Vagina (tissue), 2 donors: ENCODE measurements at places on chromosomes 13 and 19.

DNA sequence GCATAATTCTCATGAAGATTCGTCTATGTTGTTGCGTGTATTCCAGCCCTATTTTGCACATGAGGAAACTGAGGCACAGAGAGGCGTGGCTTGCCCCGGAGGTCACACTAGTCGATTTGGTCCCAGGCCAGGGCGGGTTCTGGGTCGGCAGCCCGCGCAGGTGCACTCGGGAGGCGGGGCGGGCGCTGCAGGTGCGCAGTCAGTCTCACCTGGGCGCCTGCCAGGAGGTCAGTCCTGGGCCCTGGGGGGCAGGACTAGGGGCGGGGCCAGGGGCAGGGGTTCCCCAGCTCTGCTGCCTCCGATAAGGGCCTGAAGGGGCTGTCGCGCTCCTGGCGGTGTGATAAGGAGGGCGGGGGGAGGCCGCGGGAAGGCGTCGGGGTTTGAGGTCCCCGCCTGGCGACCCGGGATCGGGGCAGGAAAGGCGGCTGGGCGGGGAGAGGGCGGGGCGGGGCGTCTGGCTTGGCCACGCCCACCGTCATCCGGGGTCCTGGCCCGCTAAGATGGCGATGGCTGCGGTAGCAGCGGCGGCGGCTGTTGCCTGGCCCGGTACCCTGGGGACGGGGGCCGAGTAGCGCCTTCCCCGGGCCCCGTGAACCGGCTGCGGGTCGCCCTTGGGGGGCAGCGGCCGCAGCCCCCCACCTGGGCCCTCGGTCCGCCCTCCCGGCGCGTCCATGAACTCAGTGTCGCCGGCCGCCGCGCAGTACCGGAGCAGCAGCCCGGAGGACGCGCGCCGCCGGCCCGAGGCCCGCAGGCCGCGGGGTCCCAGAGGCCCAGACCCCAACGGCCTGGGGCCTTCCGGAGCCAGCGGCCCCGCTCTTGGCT, at the start of gene ATG4D:
ATG4D (plus strand) TSS at position 485 of the 822 bp plus-strand sequence; CDS start at position 672, 187 bp downstream.
- no peak for DNase-seq

- no peak for DNase-seq
These were observed 73.7 kb upstream of the LRCH1 start for GRCh38 chr13:46479283-46479682.

GRCh38 chr19:3507371-3508120, 1.4 kb downstream of the FZR1 start:
- DNase-seq: no peak

DNA sequence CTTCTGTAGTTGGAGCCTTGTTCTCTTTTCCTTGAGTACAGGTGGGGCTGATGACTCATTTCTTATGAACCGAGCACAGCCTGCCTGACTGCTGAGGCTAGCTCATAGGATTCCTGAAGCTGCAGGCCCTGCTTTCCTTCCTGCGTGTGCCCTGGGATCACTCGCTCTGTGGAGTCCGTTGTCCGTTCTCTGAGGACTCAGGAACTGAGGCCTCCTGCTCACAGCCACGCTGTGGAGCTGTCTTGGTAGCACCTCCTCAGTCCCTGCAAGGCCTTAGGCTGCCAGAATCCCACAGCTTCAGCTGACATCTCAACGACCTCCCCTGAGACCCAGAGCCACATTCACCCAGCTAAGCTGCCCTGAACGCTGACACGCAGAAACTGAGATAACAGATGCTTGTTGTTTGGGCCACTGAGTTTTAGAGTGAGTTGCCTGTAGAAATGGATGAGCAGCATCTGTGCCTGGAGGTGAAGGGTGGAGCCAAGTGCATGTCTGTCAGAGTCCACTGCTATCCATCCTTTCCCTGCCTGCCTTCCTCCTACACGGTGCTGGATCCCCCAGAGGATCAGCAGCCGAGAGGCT, 72.9 kb downstream of the ARHGEF7 start:
- DNase-seq: no peak

DNA sequence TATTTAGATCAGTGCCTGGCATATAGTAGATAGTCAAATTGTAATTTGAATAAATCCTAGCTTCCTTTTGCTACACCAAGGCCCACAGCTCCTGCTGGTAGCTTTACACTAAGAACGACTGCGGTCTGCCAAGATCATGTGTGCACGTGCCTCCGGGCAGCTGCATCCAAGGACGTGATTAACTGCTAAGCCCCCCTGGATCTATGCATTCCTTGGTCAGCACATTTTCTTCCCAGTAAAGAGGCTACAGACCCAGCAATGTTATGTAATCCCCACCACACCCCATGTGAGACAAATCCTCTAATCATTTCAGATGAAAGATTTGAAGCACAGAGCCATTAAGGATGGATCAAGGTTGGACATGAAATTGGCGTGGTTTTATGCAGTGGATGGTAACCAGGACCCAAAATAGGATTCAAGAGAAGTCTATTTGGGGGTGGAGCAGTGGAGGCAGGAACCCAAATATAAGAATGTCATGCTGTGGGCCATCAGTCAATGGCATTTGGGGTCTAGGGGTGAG, 65.2 kb upstream of the PEG3 start:
- DNase-seq: no peak

- no peak for DNase-seq
These were observed 124.2 kb downstream of the CACNA1A start for GRCh38 chr19:13381827-13382632.

- no peak for DNase-seq
These were observed 38.0 kb upstream of the ZNF573 start for GRCh38 chr19:37817180-37817981.

DNA sequence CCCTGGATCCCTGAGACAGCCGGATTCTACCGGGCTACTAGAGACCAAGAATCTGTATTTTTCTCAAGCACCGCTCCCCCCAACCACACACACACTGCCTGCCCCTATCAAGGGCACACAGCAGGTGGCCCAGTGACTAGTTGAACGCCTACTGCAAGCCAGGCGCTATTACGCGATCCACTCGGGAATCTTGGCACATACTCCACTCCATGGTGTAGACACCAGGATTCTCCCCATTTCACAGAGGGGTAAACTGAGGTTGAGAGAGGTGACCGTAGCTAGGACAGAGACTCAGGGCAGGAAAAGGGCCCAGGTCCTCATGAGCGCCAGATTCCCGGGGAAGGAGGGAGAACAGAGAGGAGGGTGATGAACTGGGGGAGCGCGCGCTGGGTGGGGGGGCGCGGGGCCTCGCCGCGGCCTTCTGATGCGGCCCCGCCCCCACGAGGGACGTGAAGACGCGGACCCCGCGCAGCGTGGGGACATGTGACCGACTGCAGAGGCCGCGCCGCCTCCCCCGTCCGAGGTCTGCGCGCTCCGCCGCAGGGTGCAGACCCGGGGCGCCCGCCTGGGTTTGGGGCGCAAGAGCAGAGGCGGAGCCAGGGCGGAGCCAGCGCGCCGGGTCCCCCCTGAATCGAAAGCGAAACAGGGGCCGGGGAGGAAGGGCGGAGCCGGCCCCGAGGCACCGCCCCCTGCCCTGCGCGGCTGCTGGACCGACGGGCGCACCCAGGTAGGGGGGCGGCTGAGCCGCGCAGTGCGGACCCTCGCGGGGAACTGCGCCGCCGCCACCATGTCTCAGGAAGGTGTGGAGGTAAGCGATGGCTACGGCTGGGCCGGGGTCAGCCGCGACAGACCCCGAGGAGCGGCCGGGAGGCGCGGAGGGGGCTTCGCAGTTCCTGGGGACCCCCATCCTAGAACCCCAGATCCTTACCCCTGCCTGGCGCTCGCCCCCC, at the start of gene SHFL:
SHFL (plus strand) TSS at position 677 of the 950 bp plus-strand sequence; CDS start at position 788, 111 bp downstream.
- DNase-seq: no peak

DNA sequence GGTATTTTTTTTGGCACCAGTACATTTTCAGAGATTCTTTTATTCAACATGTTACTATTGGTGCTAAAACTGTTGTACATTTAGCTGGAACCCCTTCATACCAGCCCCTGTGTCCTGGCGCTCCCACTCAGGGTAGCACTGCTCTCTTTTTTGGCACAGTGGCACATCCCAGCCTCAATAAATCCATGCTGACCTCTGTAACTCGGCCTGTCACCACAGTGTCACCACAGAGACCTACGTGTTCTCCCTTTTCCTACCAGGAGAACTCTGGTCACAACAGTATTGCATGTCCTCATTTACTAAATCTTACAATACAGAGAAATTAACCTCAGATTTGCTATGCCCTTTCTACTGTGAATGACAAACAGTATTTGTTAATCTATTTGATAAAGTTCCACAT, 10.2 kb downstream of the MPHOSPH8 start:
- no peak for DNase-seq

- no peak for DNase-seq
These were observed 136.1 kb downstream of the ZDHHC20 start for GRCh38 chr13:21322988-21323387.

DNA sequence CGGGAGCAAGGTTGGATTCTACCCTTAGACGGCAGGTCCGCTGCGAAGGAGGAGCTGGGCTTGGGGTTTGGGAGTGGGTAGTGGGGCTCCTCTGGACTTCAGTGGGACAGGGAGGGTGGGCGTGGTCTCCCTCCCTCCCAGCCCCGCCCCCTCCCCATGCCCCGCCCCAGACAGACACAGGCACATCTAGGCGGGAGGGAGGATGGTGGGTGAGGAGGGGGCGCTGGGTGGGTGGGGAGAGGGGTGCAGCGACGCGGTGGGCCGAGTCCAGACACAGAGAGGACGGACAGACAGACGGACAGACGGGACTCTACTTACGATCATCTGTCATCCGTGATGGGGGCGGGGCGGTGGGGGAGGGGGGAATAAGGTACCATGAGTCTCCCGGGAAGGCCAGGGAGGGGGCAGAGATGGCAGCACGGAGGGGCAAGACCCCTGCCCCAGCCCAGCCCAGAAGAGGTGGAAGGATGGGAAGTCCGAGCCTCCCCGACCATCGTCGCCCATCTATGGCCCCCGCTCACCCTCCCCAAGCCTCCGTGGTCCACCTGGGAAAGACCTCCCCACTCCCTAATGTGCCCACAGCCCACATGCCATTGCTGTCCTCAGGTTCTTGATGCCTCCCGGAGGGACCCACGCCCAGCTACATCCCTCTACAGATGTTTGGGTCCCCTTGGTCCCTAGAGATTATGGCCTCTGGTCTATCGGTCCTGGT, 64.8 kb downstream of the UNC13A start:
- no peak for DNase-seq

- no peak for DNase-seq
These were observed 5.6 kb downstream of the CACTIN start for GRCh38 chr19:3620817-3621547.

- DNase-seq: no peak
These were observed 132.9 kb downstream of the SLITRK6 start for GRCh38 chr13:85666356-85666755.

DNA sequence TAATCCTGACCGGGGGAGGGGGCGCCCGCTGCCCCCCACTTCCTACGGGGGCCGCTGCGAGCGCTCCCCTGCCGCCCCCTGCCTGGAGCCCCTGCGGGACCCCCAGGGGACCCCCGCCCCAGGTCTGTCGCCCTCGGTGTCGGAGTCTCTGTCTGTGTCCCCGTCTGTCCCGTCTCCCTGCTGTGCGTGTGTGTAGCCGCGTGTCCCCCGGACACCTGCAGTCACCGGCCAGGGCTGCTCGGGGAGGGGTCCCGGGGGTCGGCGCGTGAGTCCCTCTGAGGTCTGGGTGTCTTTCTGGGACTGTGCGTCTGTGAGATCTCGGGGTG, 7.7 kb upstream of the NFIC start:
- DNase-seq: no peak

DNA sequence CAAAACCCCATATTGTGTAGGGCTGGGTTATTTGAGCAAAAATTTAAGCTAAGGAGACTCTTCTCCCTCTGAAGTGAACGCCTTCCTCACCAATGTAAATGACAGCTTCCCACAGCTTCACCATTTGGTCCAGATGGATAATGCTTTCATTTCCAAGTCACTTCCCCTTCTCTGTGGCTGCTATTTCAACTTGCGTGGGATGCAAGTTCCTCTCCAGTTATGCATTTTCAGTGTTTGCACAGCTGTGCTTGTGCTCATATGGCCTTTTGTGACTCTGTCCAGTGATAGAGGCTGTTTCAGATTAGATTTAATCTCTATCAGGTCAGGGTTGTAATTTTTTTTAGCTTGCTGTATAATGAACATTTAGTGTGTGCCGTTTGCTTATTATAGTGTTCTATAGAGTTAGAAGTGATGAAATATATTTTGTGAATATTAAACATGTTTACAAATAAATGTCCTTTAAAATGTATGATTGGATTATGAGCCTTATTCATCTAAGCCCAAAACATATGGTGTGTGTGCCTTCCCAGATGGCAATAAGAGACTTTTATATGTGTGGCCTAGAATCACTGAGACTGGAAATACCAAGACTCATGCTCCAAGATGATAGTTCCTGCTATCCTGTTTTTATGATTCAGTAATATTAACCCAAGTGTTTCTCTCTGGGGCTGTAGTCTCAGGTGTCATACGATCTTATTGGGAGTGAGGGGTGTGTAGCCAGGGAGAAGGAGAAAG, 86.6 kb downstream of the TNFRSF19 start:
- no peak for DNase-seq

GRCh38 chr13:75929076-75929475, 292.9 kb downstream of the LMO7 start:
- no peak for DNase-seq

DNA sequence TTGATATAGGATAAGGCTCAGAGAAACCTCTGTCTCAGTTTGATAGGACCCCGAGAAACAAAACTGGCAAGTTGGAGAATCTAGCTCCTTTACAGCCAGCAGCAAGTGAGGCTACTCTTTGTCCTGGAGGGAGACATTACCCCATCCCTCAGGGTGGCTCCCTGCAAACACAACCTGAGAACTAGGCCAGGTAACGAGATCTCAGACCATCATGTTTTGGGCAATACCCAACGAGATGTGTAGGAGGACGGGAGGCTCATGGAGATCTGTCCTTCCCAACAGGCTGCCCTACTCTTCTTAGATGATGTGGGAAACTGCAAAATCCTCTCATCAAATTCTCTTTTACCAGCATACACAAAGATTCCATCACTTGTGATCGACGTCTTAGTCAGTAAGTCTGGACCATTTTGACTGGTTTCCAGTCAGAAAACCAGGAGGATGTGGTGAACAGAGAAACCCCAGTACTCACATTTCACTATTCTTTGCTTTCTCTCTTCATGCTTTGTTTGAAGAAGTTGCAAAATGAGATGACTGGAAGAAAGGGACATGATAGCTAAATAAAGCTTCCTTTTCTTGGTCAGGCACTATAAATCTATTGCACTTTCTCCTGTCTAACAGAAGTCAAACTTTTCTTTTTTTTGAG, 6.0 kb upstream of the CTU1 start:
- no peak for DNase-seq

GRCh38 chr13:21033856-21034602, 27.4 kb downstream of the LATS2 start:
- DNase-seq: no peak

DNA sequence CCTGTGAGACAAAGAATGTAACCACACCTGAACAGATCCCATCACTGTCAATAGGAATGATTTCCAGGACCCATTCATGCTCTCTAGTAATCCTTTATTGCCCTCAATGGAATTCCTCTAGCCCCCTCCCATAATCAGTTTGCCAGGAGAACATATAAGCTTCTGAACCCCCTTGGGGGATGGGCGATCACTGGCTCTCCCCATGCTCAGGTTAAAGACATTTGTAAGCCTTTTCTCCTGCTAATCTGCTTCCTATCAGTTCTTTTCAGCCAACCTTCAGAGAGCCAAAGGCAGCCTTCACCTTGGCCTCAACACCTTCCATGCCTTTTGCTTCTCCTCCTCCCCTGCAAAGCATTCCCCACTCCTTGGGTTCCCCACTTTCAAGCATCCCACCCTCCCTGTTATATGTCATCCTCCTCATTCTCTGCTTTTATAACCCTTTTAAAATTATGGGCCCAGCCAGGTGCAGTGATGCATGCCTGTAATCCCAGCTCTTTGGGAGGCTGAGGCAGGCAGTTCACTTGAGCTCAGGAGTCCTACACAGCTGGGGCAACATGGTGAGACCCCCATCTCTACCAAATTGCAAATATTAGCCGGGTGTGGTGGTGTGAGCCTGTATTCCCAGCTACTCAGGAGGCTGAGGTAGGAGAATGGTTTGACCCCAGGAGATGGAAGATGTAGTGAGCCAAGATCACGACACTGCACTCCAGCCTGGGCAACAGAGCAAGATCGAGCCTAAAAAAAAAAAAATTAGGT, 12.4 kb downstream of the DPRX start:
- DNase-seq: no peak
